ENCODE measurements at places on chromosomes 2 and 18. TPM values are rescaled to one million over a fixed set of nuclear protein-coding genes. Genes with fewer than 3 reads are reported as not detected.
A peak's percentile ranks its signal among the peaks of the same experiment; 100 is the strongest.

DNA sequence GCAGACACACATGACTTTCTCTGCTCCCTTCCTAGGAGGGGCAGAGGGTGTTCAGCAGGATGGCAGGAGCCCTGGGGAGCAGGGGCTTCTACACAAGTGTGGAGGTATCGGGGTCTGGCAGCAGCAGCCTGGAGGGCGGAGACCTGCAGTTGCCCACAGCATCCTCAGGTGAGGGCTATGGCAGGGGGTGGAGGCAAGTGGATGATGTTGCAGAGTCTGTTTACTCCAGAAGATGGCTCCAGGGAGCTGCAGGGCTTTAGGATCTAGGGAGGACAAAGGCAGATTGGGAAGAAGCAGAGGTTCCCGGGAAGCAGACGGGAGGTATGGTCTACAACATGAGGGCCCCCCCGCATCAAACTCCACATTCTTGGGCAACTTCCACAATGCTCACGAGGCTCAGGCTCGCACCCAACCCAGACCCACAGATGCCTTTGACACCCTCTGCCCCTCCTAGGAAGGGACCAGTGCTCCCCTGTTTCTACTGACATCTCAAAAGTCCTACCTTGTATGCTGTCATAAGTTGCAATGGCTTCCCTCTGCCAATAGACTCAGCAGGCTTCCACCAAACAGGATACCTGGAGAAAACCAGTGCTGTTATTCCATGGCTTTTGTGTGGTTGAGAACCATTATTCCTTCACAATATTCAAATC is 12.0 kb upstream of the ATP6V1C2 start:
- peaks cover 47% of the 10 kb centered on the region for H3K27me3 ChIP-seq
- no peak for DNase-seq
- H3K4me3 ChIP-seq: no peak overlapping the region
- H3K4me1 ChIP-seq: no peaks in the 10 kb centered on the region

GRCh38 chr18:61736133-61736532 is 156.7 kb downstream of the RNF152 start:
- H3K36me3 ChIP-seq: no peaks in the 10 kb centered on the region
- H3K27ac ChIP-seq: no peak overlapping the region
- peak; percentile 16 for DNase-seq
- H3K27me3 ChIP-seq: no peaks in the 10 kb centered on the region

DNA sequence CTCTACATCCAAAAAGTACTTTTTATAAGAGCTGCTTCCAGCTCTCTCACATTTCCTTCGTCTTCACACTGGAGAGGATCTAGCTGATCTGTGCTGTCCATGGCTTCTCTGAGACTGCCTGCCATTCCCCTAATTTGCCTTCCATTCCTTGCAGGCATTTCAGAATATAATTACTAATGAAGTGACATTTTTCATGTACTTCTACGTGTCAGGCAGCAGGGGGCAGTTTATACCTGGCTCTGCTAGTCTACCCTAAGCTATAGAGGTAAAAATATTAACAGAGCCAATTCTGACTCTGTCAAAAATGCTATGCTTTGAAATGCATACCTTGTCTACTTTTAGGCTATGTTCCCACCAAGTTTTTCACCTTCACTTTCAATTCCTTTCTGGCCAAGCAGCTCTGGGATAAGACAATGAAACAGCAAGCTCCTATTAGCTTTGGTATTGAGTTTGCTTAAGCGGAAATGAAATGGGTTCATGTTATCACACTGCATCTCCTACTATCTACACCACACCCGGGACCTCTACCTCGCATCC is 81.9 kb downstream of the MEP1B start:
- peaks cover 1% of the 10 kb centered on the region for H3K36me3 ChIP-seq
- DNase-seq: peak; percentile 55
- no peak overlapping the region for H3K4me3 ChIP-seq
- H3K27ac ChIP-seq: no peak overlapping the region
- no peaks in the 10 kb centered on the region for H3K27me3 ChIP-seq

ABHD3 gene
- 5.5 TPM for polyA plus RNA-seq

GRCh38 chr2:214536625-214537024 is 125.8 kb downstream of the VWC2L start:
- DNase-seq: peak; percentile 49
- no peak overlapping the region for H3K27ac ChIP-seq
- no peaks in the 10 kb centered on the region for H3K27me3 ChIP-seq
- H3K36me3 ChIP-seq: no peaks in the 10 kb centered on the region
- peaks cover 15% of the 10 kb centered on the region for H3K4me1 ChIP-seq
- H3K4me3 ChIP-seq: no peak overlapping the region

GRCh38 chr2:203909261-203909967 is 27.1 kb upstream of the ICOS start:
- DNase-seq: peak; percentile 80
- peaks cover 3% of the 10 kb centered on the region for H3K4me1 ChIP-seq
- peak overlapping the region; percentile 20 for H3K4me3 ChIP-seq
- H3K36me3 ChIP-seq: no peaks in the 10 kb centered on the region
- H3K27ac ChIP-seq: peak overlapping the region; percentile 57

ASB18 gene
- not detected for polyA plus RNA-seq

- no peaks in the 10 kb centered on the region for H3K27me3 ChIP-seq
- H3K36me3 ChIP-seq: no peaks in the 10 kb centered on the region
- no peak overlapping the region for H3K27ac ChIP-seq
- peak overlapping the region; percentile 95 for H3K4me3 ChIP-seq
- peaks cover 2% of the 10 kb centered on the region for H3K4me1 ChIP-seq
These were observed 1.6 kb downstream of the SESTD1 start for GRCh38 chr2:179263015-179263414.

DNA sequence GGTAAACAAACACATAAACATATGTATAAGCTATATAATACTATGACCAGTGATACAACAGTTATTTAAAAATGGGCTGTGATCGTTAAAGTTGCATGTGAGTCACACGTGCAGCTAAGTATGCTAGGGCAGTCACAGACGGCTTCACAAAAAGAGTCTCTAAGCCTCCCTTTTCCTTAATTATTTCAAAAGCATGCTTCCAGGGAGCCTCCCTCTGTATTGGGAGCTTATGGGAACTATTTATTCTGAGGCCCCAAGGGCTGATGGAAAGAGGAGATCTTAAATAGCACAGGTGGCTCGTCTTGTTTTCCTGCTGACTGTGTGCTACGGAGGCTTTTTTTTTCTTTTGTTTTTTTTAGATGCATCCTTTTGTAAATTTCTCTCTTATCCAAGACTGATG is 94.3 kb downstream of the ADCYAP1 start:
- H3K36me3 ChIP-seq: no peaks in the 10 kb centered on the region
- H3K4me3 ChIP-seq: no peak overlapping the region
- H3K4me1 ChIP-seq: no peaks in the 10 kb centered on the region
- DNase-seq: no peak
- H3K27ac ChIP-seq: no peak overlapping the region
- no peaks in the 10 kb centered on the region for H3K27me3 ChIP-seq

GRCh38 chr2:7801212-7801611 is 880.6 kb upstream of the ID2 start:
- no peaks in the 10 kb centered on the region for H3K36me3 ChIP-seq
- H3K27me3 ChIP-seq: no peaks in the 10 kb centered on the region
- no peak overlapping the region for H3K27ac ChIP-seq
- DNase-seq: no peak
- no peak overlapping the region for H3K4me3 ChIP-seq
- no peaks in the 10 kb centered on the region for H3K4me1 ChIP-seq

GRCh38 chr2:211157856-211158463 is 601.6 kb downstream of the CPS1 start:
- no peaks in the 10 kb centered on the region for H3K4me1 ChIP-seq
- DNase-seq: peak; percentile 36
- no peaks in the 10 kb centered on the region for H3K36me3 ChIP-seq
- H3K27me3 ChIP-seq: no peaks in the 10 kb centered on the region
- H3K27ac ChIP-seq: no peak overlapping the region
- H3K4me3 ChIP-seq: no peak overlapping the region

- H3K27me3 ChIP-seq: no peaks in the 10 kb centered on the region
- H3K27ac ChIP-seq: no peak overlapping the region
- no peak for DNase-seq
- no peaks in the 10 kb centered on the region for H3K4me1 ChIP-seq
- H3K4me3 ChIP-seq: no peak overlapping the region
These were observed 115.9 kb upstream of the ASB18 start for GRCh38 chr2:236380051-236380612.

- no peak overlapping the region for H3K4me3 ChIP-seq
- no peak overlapping the region for H3K27ac ChIP-seq
- H3K4me1 ChIP-seq: no peaks in the 10 kb centered on the region
These were observed 25.1 kb downstream of the THNSL2 start for GRCh38 chr2:88195246-88195645.

- peak; percentile 5 for DNase-seq
- no peak overlapping the region for H3K4me3 ChIP-seq
- no peaks in the 10 kb centered on the region for H3K27me3 ChIP-seq
- no peak overlapping the region for H3K27ac ChIP-seq
These were observed 105.7 kb upstream of the GAREM1 start for GRCh38 chr18:32576296-32576916.

- no peak overlapping the region for H3K4me3 ChIP-seq
- no peaks in the 10 kb centered on the region for H3K36me3 ChIP-seq
- no peak for DNase-seq
- H3K27ac ChIP-seq: no peak overlapping the region
- no peaks in the 10 kb centered on the region for H3K4me1 ChIP-seq
These were observed 119.6 kb downstream of the SPOPL start for GRCh38 chr2:138621139-138621538.

ZNF804A gene
- 2.7 TPM for polyA plus RNA-seq

DNA sequence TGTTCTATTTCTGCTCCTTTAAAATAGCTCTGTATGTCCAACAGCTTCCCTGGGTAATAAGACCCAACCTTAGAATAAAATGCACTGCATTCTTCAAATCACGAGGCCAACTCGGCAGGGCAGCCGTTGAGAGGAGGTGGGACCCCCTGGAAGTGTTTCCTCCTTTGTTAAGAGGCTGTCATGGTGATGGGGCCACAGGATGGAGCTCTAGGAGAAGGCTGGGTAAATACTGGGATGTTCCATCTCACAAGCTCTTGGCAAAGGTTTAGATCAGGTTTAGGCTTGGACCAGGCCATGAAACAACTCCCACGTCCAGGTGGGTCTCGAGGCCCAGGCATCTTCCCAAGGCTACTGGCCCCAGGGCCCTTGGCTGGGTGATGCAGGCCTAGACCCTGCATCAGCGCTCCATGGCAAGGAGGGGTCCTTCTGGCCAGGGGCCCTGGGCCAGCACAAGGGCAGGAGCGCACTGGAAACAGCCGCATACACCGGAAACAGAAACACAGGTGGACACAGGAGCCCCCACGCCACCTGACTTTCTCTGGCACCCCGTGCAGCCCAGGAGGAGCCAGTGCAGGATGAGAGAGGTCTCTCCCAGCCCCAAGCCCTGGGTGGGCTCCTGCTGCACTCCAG is 38.8 kb upstream of the OTOS start:
- H3K27ac ChIP-seq: no peak overlapping the region
- H3K4me3 ChIP-seq: no peak overlapping the region
- H3K27me3 ChIP-seq: peaks cover 69% of the 10 kb centered on the region
- DNase-seq: no peak
- no peaks in the 10 kb centered on the region for H3K4me1 ChIP-seq

RNF138 gene
- polyA plus RNA-seq: 18.1 TPM

SIX3 gene
- not detected for polyA plus RNA-seq

DNA sequence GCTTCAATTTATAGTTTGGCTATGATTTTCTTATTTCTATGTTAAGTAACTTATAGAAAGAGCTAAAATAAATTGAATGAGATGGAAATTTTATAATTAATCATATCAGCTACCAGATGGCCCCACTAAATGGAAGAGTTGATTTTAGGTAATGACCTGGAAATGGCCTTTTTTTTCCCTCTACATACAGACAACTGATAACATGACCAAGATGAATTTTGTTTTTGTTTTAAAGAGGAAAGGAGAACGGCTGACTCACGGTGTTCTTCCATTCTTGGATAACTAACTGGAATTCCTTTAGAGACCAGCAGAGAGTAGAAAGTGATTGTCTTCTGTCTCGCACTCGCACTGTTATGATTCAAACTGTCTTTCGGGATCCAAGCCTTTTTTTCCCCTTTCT is 91.0 kb downstream of the TMEM185B start:
- no peak overlapping the region for H3K4me3 ChIP-seq
- DNase-seq: peak; percentile 82
- H3K27me3 ChIP-seq: no peaks in the 10 kb centered on the region
- peaks cover 16% of the 10 kb centered on the region for H3K4me1 ChIP-seq

- no peak overlapping the region for H3K27ac ChIP-seq
- H3K4me1 ChIP-seq: peaks cover 10% of the 10 kb centered on the region
- no peak overlapping the region for H3K4me3 ChIP-seq
These were observed 119.3 kb upstream of the SIX2 start for GRCh38 chr2:45128580-45128997.

GREB1 gene
- polyA plus RNA-seq: 0.05 TPM

DNA sequence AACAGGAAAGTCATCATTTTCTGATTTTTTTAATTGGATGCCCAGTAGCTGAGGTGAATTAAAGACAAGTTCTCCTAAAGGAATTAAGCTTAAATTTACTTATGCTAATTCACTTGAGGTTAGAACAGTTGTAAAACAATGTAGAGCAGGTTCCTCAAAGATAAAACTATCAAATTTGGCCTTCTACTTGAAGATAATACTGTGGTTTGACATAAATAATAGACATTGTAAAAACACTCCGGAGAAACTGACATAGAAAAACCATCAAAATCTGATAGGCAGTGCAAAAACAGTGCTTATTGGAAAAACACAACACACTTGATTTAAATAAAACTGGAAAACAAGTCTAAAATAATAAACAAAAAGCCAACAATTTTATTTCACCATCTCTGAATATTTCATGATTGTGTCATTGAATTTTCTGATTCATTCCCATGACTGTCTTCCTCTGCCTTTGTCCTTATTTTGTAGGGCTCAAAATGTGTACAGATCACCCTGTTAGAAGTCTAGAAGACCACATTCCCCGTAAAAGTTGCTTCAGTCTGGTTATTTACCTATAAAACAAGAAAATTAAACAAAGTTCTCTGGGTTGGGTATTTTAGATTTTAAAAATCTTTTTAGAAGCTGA is 28.3 kb upstream of the SLC40A1 start:
- no peak overlapping the region for H3K27ac ChIP-seq
- H3K36me3 ChIP-seq: no peaks in the 10 kb centered on the region
- no peaks in the 10 kb centered on the region for H3K27me3 ChIP-seq
- peaks cover 10% of the 10 kb centered on the region for H3K4me1 ChIP-seq
- H3K4me3 ChIP-seq: no peak overlapping the region

GRCh38 chr18:10072671-10073175 is 158.9 kb downstream of the VAPA start:
- no peak overlapping the region for H3K27ac ChIP-seq
- H3K4me3 ChIP-seq: no peak overlapping the region
- peaks cover 16% of the 10 kb centered on the region for H3K4me1 ChIP-seq
- DNase-seq: peak; percentile 65
- no peaks in the 10 kb centered on the region for H3K36me3 ChIP-seq
- no peaks in the 10 kb centered on the region for H3K27me3 ChIP-seq

MOGAT1 gene
- not detected for polyA plus RNA-seq
